Anterior cingulate cortex (tissue), 58 donors: ENCODE measurements at places on chromosomes 12 and 14.

DNA sequence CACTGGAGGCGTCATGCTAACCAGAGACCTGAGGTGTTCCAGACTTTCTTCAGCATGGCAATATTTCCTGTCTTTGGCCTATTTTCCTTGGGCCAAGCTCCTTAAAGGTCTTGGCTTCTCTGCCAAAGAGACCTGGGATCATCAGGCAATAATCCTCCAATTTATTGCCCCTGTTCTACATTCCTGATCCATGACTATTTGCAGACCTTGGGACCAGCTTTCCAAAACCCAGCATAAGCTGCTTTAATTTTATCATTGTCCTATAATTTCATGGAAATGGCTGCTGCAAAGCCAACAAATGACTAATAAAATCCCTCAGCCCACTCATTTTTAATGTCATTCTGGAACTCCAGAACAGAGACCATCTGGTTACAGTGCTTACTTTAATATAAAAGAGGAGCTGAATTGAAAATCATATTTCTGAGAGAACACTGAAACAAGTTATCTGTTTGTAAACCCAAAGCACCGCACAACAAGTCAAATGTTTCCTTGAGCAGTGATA, 166.9 kb upstream of the BTG1 start:
- no peak for DNase-seq

DNA sequence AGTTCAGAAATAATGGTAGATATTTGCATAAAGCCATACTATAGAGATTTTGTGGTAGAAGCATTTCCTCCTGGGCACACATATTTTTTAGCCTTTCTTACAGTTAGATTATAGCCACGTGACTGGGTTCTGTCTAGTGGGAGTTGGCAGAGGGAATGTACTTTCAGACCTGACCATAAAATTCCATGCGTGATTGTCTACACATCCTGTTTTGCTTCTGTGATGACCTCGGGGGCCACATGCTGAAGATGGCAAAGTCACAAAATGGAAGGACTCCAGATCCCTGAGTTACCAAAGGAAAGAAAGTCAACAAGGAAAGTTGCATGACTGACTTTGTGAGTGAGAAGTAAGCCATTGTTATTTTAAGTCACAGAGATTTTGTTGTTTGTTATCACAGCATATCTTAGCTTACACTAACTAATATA, 14.6 kb upstream of the MIA2 start:
- no peak for DNase-seq

GRCh38 chr14:100775831-100776591, 49.3 kb downstream of the DLK1 start:
- DNase-seq, result no peak

- DNase-seq, result peak; percentile 52
These were observed 7.8 kb upstream of the DYNLL1 start for GRCh38 chr12:120488057-120488640.

- no peak for DNase-seq
These were observed 447.3 kb downstream of the NELL2 start for GRCh38 chr12:44428825-44429224.

GRCh38 chr12:104669851-104670337, 213.1 kb downstream of the CHST11 start:
- DNase-seq, result peak; percentile 6

- DNase-seq, result no peak
These were observed 14.8 kb downstream of the DDX24 start for GRCh38 chr14:94066089-94066676.

DNA sequence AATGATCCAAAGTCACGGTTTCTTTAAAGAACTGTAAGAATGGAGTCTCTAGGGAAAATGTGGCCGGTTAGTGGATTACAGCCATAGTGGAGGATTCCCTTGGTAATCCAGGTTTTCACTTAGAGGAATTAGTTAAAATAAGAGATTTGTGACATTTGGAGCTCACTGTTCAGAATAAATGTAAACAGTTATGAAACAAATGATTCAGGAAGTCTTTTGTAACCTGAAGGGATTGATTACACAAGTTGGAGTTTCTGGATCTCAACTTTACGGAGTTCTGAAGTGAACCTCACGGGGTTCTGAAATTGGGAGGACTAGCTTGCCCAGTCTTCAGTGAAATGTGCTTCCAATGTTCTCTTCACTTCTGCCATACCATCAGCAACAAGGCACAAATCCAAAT, 234.4 kb upstream of the FKBP4 start:
- DNase-seq, result no peak

GRCh38 chr14:95480887-95481226, 35.6 kb downstream of the SYNE3 start:
- DNase-seq, result no peak

- DNase-seq, result no peak
These were observed 386 bp downstream of the LIN52 start for GRCh38 chr14:74085047-74085637.

- no peak for DNase-seq
These were observed 4.3 kb upstream of the GZMH start for GRCh38 chr14:24613747-24614146.

DNA sequence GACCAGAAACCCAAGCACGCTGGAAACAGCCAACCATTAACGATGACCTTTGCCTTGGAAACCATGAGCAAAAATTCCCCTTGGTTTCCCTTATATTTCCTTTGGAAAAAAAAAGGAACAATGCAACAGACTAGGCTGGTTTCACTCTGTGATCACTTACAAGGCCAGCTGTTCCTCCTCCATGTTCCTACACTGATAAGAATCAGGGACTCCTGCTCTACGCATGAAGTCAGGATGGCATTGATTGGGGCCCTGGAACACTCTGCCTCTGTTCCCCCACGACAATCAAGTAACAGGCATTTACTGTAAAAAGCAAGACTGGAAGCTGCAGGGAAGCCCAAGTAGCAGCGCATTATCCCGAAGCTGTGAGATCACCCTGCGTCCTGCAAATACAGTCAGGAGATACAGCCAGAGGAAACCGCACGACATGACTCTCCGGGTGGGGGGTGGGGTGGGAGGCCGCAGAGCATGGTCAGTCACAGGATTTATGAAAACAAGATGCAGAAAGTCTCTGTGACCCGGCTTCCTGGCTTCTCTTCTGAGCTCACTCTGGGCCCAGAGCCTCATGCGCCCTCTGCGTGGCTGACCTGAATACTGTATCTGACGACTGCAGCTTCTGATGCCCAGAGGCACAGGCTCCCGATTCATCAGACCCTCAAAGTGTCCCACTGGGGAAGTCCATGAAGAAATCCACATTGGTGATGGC, 31.1 kb downstream of the SSH1 start:
- DNase-seq, result peak; percentile 40

- no peak for DNase-seq
These were observed 56.1 kb downstream of the EPS8 start for GRCh38 chr12:15733136-15733535.

DNA sequence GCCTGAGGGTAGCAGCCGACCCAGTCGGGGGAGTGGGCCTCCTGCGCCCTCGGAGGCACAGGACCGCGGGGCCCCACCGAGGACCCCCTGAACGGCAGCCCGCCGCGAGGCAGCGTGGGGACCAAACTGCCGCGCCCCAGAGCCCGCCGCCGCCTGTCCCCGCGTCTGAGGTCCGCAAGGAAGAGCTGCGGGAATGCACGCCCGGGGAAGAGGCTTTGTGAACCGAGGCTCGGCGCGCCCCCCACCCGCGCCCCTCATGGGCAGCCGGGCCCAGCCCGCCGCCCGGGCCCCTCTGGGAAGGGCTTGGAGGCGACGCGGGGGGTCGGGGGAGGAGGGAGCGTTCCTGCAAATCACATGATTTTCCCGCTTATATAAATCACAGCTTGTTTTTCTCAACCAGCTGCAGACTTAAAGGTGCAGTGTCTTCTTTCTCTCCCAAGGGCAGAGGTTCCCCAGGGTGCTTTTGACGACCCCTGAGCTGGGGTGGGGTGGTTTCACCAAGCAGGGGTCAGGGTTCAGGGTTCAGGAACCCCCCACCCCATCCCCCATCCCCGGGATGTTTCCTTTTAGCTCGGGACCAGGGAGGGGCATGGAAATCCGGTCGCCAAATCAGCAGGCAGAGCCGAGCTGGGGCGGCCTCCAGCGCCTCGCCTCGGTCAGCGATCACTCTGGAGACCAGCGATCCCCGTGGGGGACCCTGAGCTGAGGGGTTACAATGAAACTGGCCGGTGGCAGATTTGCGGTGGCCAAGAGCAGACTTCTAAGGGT, 44.7 kb upstream of the ATP23 start:
- DNase-seq, result peak; percentile 54

GRCh38 chr12:52647601-52648000, 4.4 kb downstream of the KRT2 start:
- DNase-seq, result no peak

DNA sequence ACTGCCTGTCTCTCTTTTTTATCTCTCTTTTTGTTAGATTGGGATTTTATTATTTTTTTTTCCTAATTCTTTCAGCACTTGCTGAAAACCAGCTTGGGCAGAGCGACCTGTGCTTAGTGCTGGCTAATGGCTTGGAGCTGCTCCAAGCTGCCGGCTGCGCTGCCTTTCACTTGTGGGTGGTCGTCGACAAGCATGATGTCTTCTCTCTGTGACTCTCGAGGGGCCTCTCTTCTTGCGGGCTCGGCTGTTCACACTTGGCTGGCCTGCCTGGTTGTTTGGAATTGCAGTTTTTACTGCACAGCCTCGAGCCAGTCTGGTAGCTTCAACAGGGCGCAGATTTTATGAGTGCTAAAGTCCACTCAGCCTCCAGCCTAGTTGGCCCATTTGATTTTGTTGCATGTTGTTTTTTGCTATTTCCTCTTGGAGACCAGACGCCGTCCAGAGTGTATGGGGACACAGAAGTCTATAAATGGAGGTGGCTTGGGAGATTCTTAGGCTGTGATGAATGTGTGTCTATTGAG, 18.6 kb downstream of the TPCN1 start:
- DNase-seq, result no peak

DNA sequence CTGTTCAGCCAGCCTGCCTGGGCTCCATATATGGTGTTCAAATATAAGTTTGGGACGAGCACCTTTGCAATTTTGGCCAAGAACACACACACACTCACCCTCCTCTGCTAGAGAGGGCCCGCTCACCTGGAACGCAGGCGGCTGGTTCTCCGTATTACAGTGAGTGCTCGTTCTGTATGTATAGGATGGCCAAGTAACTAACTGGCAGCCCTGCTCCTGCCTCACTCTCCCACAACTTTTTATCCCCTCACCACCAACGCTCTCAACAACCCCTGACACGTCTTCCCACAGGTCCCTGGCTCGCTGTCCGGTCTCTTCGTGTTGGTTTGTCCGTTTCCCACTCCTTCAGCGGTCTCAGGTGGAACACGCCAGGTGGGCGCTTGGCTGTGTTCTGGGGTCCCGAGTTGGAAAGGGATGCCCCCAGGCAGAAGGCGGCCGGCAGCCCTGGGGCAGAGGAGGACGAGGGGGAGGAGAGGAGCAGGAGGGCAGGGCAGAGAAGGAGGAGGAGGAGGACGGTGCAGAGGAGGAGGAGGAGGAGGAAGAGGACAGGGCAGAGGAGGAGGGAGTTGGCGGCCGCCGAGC, 398 bp upstream of the MSRB3 start:
- DNase-seq, result no peak

DNA sequence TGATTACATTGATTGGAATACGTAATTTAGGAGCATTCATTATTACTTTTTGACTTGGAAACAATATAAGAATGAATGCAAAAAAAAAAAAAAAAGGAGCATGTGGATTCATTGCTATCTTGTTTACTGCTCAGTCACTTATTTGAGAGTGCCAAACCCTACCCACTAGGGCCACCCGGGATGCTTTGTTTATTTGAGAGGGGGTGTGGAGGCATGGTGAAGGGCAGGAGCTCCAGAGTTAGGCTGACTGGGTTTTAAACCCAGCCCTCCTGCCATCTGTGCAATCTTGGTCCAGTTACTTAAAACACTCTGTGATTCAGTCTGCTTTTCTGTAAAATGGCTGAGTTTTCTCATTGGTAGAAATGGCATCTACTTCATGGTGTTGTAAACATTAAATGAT, 195.2 kb downstream of the RAD51B start:
- no peak for DNase-seq

GRCh38 chr14:103948442-103948841, 6.1 kb upstream of the RD3L start:
- no peak for DNase-seq

DNA sequence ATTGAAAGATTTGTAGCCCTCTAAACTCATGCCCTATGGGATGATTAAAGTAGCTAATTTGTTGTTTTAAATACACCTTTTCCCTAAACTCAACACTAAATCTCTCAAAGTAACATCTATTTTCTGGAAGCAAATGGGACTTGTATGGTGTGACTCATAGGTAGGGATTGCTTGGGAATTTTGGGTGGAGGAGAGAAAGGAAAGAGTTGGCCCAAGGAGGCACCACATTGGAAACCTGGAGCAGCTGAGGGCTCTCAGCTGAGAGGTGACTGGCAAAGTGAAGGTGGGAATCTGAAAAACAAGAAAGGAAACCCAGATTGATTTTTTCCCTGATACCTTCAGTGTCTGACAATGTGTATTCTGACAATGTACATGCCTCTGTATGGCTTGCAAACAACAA, 114.8 kb upstream of the PRICKLE1 start:
- DNase-seq, result no peak

GRCh38 chr12:95229636-95230035, 12.0 kb downstream of the VEZT start:
- no peak for DNase-seq

GRCh38 chr12:51389302-51389999, 1.8 kb downstream of the GALNT6 start:
- no peak for DNase-seq

GRCh38 chr12:80632835-80633234, 74.6 kb upstream of the MYF6 start:
- no peak for DNase-seq

DNA sequence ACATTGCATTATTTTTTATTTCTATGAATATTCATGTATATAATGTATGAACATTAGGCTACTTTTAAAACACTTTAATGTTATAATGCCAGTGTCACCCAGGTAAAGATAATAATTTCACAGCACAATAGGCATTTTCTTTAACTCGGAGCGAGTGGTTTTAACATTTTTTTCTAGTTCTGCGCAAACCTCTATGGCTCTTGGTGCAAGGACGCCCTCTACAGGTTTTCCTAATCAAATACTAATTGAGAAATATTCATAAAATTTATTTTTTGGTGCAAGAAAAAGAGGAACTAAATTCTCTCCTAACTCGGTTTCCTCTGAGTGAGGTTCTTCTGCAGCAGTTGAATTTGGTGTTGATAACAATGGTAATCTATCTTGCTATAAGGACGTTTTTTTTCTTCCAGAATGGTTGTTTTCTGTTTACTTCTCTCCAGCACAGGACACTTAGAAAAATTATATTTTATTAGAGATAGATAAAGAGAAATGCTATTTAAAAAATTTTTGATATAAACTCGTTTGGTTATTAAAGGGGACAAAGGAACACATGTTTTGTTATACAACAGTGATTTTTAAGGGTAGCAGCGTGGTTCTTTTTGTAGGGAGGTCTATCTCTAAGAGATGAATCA, 2.4 kb upstream of the WIF1 start:
- DNase-seq, result no peak

DNA sequence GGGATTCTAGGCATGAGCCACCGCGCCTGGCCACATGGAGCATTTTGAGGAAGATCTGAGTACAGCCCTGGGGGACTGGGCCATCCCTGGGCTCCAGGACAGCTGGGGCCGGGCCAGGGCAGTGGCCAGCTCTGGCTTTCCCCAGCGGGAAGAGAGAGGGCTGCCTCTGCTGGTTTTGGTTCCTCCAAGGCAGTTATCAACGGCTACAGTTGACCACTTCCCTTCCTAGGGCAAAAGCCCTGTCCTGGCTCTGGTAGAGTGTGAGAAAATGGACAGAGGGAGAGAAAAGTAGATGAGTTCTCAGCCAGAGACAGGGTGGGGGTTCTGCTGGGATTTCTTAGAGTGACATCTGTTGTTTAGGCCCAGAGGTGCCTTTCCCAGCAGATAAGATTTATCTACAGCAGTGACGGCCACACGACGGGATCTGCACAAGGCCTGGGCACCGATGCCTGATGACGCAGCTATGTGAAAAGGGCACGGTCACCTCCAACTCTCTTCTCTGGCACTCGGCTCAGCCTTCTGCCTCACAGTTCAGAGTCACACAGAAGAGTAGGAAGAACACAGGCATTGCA, 5.5 kb upstream of the HVCN1 start:
- DNase-seq, result no peak
